AG10803 (cell line): ENCODE measurements at places on chromosomes 3 and 15.

GRCh38 chr15:91929509-91929908 lies 76.0 kb downstream of the SLCO3A1 start:
- peak; percentile 28 for DNase-seq

GRCh38 chr3:88000853-88001252 lies 58.0 kb downstream of the CGGBP1 start:
- DNase-seq = no peak

DNA sequence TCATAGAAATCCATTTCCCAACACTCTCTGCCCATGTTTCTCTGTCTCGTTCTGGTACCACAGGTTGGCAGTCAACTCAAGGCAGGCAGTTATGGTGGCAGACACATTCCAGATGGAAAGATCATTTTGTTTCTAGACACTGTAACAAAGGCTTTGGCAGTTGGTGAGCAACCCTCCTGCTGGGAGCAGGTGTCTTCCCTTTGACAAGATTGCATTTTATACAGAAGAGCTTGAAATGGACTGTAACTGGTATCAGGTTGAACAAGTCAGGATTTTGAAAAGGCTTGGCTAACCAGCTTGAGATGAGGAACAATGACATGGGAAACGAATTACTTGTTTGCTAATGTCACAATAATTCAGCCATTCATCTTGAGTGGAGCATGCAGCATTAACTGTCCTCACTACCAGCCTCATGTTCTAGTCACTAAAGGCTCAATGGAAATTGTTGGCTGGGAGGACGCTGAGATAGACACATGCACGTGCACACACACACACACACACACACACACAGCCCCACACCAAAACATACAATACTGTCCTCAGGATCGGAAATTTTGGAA lies 170.0 kb downstream of the SEMA6D start:
- DNase-seq = no peak

DNA sequence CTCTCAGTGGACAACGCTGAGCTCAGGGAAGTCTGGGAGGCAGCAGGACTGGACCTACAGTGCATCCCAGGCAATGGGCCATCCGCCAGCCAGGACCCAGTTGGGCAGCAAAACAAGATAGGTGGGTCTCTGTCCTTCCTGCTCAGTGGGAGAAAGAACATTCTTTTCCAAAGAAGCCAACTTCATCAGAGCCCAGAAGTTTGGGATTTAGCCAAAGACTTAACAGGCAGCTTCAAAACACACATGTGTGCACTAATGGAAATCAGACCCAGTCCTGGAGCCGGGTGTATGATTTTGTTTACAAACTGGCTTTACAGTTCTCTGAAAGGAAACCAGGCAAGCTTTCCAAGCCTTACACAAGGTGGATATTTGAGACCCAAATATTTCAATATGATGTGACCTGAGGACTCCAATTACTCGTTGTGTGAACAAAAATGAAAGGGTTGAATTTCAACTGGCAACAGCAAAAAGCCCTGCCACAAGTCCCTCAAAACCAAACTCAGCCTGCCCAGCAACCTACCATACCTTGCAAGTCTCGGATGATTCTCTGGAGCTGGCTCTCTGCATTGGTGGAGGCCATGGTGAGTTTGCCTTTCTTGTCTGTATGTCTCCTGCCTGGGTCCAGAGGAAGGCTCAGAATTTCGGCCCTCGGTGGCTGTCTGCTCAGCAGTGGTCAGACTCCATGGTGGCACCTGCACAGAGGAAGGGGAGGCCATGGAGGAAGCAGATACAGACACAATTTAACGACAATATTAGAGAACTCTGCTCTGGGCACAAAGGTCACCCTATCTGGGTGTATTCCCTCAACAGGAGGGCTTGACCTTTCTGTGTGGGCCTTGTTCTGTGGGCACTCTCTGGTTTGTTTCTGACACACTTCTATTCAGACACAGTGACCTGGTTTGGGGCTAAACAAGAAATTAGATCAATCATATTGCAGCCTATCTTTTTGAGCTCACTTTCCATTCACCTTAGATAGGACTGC lies 11.0 kb downstream of the FYCO1 start:
- peak; percentile 84 for DNase-seq

GRCh38 chr3:184011937-184012889 lies 5.5 kb downstream of the ABCC5 start:
- no peak for DNase-seq

GRCh38 chr3:64903006-64903405 lies 215.2 kb upstream of the ADAMTS9 start:
- peak; percentile 24 for DNase-seq

DNA sequence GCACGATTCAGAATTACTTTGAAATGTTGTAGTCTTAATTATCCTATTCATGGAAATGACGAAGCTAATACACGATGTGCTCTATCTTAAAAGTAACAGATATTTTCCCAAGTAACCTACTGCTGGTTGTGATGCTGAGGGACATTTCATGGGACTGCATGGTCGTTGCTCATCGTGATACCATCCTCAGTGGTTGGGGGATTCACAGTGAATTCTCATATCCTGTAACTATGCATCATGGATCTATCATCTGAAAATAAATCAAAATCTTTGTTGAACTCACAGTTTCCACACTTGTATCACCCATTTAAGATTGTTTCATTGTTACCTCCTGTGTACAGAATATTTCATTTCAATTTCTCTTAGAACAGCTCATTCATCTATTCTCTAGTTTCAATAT lies 84.7 kb downstream of the OPA1 start:
- no peak for DNase-seq

DNA sequence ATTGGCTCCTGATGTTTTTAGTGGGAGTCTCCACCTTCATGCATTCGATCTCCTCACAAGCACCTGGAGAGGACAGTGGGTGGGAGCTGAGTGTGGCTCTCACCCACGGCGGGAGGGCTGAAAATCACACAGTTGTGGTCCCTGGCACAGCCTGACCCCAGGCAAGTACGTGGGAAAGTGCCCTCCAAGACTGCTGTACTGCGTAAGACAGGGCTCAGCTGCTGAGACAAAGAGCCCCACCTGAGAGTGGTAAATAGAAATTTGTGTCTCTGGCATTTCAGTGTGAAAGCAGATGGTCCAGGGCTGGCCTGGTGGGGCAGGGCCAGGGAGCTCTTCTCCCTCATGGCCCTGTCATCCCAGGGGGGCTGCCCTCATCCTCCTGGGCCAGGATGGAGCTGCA lies 77.4 kb upstream of the IQSEC1 start:
- no peak for DNase-seq

DNA sequence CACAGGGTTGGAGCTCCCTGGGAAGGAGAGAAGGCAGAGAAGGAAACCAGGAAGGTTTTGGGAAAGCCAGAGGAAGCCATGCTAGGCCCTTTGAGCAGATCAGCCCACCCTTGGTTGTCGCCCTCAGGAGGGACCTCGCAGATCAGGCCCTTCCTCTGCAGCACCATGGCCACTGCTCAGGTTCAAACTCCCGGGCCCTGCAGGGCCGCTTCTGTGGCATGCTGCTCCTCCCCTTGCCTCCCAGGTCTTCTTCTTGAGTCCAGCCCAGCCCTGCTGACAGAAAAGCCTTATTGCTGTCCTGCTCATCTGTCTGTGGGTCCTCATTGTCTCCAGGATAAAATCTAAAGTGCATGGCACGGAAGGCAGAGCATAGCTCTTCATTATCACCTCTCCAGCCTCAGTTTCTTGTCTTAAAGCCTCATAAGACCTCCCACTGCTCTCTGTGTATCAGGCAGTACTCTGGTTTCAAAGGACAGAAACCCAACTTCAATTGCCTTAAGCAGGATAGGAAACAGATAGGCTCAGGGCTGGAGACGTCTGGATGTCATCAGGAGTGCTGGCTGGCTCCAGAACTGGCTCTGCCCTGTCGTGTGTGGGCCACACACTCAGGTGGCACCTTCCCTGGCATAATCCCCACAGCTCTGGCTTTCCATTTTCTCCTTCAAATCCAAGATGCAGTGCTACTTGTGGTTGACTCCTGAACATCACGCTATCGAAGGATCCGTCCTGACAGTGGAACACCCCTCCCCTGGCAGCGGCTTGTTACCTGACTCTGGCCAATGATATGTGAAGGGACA lies 118.5 kb downstream of the EEFSEC start:
- DNase-seq = no peak

DNA sequence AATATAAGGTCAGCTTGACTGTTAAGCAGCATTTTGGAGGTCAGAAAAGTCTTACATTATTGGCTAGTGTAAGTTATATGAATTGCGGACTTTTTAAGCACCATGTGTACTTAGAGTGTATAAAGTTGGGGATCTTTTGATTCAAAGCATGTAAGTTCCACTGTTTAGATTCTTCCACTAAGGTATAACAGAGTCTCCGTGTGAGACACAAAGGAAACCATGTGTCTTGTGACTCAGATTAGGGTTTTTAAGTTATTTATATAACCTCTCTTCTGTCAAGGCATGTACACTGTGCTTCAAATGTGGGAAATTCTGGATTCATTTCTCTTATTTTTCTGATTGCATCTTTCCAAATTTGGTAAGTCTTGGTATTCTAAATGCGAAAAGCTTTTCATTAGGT lies 143.5 kb upstream of the SOX2 start:
- DNase-seq = no peak

DNA sequence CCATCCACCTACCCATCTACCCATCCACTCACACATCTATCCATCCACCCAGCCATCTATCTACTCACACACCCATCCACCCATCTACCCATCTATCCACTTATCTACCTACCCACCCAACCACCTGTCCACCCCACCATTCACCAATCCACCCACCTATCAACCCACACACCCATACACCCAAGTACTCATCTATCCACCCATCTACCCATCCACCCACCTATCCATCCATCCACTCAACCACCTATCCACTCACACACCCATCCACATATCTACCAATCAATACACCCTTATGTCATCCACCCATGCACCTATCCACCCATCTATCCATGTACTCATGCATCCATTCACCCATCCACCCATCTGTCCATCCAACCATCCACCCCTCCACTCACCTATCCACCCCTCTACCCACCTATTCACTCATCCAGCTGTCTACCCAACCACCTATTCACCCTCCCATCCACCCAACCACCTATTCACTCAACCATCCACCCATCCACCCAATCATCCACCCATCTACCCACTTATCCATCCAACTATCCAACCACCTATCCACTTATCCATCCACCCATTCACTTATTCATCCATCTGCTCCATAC lies 109.8 kb downstream of the CHSY1 start:
- DNase-seq = no peak

DNA sequence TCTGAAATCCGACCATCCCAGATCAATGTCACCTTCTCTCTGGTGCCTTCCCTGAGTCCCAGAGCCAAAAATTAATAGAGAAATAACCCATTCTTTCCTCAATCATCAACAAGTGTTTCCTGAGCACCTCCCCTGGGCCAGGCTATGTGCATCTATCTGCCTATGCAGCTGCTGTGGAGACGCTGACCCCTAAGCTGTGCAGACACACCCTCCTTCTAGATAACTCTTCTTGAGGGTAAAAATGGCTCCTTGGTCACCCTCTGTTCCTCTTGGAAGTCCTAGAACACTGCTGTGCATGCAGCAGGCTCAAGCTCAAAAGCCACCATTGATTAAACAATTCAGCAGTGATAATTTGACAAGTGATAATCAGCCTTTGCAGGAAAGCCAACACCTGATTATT lies 18.4 kb downstream of the CA12 start:
- no peak for DNase-seq

- no peak for DNase-seq
Measured at GRCh38 chr3:141835557-141836229, 40.8 kb upstream of the ATP1B3 start.

- no peak for DNase-seq
Measured at GRCh38 chr15:65777053-65777452, 15.0 kb downstream of the DENND4A start.

GRCh38 chr3:78459796-78460195 lies 1308.0 kb downstream of the ROBO1 start:
- DNase-seq = no peak

DNA sequence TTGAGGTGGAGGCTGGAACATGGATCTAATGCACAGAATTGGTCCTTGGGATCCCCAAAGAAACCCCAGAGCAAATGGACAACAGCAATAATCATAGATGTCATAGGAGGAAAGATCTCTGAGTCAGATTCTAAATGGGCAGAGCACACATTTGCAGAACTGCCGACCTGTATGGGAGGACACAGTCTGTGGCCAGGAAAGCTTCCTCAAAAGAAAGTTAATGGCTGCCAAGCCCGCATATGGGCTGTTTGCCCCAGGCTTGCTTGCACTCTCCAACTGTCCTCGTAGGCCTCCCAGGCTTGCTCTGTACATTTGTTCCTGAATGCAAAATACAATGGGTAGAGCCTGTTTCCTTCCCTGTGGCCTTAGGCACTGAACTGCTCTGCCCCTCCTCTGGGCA lies 102.0 kb upstream of the PLXNA1 start:
- DNase-seq = no peak

GRCh38 chr3:123021996-123022510 lies 5.5 kb downstream of the SEMA5B start:
- DNase-seq = no peak
